Esophagus squamous epithelium (tissue), 5 donors: ENCODE measurements at places on chromosomes 5 and 9. TPM values are rescaled to one million over a fixed set of nuclear protein-coding genes. Genes with fewer than 3 reads are reported as not detected.

Gene ARHGEF28
- 9.2 TPM for total RNA-seq

Gene IL3
- total RNA-seq: not detected

Gene KCNV2
- not detected for total RNA-seq

Gene LTC4S
- total RNA-seq: 4.7 TPM

Gene ALDOB
- not detected for total RNA-seq

Gene ZNF483
- total RNA-seq: 6.5 TPM
